ACHN (cell line): ENCODE measurements at places on chromosomes 12 and 14.

DNA sequence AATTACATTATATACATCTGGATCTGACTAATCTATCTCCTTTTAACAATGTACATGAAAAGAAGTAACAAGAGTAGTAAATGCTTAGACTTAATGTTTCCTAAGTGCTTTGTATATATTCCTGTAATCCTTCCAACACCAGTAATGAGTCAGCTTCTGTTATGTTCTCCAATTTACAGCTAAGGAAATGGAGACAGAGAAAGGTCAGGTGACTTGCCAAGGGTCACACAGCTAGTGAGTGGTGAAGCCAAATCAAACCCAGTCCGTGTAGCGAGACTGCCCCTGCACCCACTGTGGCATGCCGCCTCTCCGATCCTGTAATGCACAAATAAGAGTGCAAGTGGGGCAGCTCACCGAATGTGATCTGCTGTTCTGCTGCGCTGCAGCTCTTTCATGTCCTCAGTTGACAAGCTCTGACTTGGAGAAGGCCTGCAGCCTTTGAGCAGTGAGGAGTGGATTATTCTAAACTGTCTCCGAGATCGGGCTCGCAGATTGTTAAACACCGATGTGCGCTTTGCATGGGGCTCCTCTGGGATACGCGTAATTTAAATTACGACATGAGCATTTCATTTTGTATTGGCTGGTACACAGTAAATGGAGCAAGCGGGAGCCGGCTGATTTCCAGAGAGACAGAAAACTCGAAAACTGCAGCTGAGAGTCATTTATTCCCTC, 65.1 kb upstream of the KTN1 start:
- no peak for DNase-seq

GRCh38 chr14:104536942-104537612, 42.5 kb upstream of the C14orf180 start:
- DNase-seq, result peak; percentile 11

GRCh38 chr14:96861568-96862310, 64.6 kb downstream of the VRK1 start:
- DNase-seq, result no peak

- DNase-seq, result no peak
These were observed 46.4 kb downstream of the KRT80 start for GRCh38 chr12:52145228-52146088.

DNA sequence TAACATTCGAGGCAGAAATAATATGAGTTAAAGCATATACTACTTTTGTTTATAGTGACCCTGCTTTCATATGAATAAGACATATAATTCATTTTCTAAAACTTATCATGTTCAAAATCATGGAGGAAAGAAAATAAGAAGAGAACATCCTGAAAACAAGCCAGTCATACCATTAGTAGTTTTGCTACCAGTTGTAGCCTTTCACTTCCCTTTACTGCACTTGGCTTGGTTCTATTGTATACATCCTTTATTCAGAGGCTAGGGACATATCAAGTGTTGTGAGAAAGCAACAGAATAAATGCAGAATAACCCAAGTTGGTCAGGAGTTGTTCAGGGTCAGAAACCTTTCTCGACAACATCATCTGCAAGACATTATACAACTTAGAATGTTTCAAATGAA, 598.7 kb downstream of the SOX5 start:
- no peak for DNase-seq
